Skin of body (tissue), 3 donors: ENCODE measurements at places on chromosomes 6 and 20.

GRCh38 chr6:39508515-39508914 is 186.0 kb upstream of the KCNK16 start:
- DNase-seq, result no peak

GRCh38 chr20:35039846-35040489 is 52.6 kb downstream of the TRPC4AP start:
- DNase-seq, result no peak

- no peak for DNase-seq
These were observed 7.9 kb upstream of the TREM1 start for GRCh38 chr6:41294214-41294872.

- no peak for DNase-seq
These were observed 5.7 kb downstream of the QKI start for GRCh38 chr6:163420289-163420614.

- DNase-seq, result no peak
These were observed 143.6 kb downstream of the ALDH8A1 start for GRCh38 chr6:134806180-134806798.
